Stimulated activated naive B cell treated with anti-CD40 and anti-IgM and Interleukin-4, amounts not matched to agents 10 μg/mL and 1 μg/mL and 100 μg/mL, for 72 hours (primary cell): ENCODE measurements at places on chromosomes 16 and 17.

DNA sequence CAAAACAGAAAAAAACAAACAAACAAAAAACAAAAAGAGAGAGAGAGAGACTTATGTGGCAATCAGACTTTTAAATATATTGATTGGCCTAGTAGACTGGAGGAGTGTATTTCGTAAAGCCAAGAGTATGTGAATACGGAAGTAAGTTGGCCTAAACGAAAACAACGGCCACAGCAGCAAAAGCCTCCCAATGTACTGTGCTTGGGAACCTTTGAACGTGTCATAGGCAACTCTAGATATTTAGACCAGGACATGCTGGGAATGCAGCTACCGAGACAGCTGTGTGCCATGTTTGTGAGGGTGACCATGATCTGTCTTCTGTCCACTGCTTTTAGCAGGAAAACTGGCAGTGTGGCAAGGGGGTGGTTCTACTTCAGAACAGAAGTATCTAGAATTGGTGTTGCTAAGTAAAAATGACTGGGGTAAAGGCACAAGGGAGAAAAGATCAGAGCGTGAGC, 7.4 kb downstream of the MAF start:
- no peak for DNase-seq

DNA sequence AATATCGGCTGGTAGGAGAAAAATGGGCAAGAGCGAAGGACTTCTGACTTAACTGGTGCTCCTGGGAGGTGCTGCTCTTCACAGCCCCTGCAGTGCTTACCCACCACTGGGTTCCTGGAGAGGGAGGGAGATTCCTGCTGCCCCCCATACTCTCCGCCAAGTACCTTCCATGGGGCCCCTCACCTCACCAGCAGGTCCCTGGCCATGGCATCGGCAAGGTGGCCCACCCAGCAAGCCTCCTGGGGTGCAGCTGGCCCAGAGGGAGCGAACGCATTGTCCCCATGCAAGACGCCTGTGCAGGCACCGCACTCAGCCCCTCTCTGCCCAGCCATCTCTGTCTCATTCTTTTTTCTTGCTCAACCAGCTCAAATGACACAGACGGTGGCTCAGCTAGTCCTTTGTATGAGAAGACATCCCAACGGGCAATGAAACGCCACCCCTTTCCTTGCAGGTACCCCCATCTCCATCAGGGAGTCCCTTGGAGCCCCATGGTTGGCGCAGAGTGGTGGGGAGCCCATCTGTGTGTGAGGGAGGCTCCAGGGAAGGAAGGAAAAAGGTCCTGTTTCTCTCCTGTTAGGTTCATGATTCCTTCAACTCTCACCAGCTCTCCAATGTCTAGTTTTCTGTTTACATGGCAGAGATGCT, 9.6 kb upstream of the ALDH3A1 start:
- DNase-seq: no peak

DNA sequence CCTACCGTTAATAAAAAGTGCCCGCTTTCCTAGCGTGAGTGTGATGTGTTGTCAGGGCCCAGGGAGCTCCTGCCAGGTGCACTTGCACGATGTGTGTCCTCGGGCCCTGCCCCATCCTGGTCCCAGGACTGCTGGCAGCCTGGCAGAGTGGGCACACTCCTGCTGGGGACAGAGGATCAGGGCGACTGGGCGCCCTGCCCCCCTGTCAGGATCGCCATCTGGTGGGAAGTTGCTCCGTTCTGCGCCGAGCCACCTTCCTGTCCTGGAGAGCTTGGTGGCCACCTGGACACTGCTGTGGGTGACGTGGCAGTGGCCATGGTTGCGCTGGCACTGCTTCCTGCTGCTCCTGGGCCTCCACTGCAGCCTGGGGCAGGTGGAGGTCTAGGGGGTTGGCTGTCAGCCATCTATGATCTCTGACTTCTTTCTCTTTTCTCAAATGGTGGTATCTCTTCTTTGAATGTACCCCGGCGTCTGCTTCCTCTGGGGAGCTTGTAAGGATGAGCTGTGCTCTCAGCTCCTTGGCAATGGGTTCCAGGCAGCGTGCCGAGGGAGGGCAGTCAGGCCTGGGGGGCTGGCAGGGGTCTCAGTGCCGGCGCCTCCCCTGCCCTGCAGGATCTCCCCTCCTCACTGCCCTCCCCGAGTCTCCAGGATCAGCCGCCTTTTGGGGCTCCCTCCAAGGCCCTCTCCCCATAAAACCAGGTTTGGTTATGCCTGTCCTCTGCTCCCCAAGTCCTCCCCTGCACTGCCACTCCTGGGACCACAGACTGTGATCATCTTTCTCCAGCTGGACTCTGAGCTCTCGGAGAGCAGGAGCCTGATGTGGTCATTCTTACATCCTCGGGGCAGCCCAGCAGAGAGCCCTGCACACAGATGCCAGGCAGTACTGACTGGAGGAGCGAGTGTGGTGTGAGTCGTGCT, 76.9 kb downstream of the AMFR start:
- no peak for DNase-seq

GRCh38 chr16:80618862-80619648, 78.3 kb downstream of the DYNLRB2 start:
- no peak for DNase-seq

DNA sequence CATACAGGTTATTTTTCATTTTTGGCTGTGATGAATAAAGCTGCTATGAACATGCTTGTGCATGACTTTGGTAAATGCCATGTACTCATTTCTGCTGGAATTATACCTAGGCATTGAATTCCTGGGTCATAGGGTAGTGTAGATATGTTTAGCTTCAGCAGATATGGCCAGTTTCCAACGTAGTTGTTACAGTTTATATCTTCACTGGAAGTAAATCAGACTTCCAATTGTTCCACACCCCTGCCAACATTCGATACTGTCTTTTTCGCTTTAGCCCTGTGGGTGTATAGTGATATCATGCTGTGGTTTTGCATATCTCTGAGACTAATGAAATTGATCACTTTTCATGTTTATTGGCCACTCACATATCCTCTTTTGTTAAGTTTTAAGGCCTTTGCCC, 50.4 kb downstream of the ARHGAP27 start:
- DNase-seq: no peak
